ENCODE measurements at places on chromosomes 12 and 14.

DNA sequence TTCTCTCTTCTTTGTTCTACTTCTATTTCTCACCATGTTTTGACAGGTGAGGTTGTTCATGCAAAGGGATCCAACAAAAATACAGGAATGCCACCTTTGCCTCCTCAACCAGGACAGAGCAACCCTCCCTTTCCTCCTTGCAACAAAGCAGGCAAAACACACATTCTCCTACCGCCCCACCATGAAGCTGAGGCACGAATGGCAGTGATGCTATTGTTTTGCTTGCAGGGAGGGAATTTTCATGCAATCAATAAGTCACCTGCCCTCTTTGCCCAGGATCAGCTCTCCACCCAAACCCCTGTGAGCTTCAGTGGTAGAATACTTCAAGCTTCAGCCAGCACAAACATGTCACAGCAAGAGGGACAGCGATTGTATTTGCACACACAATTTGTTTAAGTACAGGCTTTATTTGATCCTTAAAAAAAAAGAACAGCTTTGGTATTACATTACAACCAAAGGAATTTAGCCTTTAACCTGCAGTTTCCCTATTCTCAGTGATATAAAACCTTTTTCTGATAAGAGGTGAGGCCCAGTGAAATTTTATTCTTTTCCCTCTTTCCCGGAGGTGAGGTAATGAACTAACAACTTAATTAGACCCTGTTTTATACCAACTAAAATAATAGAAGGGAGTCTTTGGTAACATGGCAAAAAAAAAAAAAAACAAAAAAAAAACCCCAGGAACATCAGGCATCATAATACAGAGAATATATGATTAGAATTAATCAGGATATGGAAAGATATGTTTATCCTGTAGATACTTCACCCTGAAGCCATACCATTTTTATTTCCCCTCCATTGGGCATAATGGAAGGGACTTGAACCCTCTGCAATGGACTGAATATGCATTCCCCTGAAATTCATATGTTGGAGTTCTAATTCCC is 87.0 kb upstream of the EEA1 start:
- no peak for DNase-seq

- no peak for DNase-seq
Observed at GRCh38 chr12:3257411-3257810, 180.2 kb downstream of the TSPAN9 start.

DNA sequence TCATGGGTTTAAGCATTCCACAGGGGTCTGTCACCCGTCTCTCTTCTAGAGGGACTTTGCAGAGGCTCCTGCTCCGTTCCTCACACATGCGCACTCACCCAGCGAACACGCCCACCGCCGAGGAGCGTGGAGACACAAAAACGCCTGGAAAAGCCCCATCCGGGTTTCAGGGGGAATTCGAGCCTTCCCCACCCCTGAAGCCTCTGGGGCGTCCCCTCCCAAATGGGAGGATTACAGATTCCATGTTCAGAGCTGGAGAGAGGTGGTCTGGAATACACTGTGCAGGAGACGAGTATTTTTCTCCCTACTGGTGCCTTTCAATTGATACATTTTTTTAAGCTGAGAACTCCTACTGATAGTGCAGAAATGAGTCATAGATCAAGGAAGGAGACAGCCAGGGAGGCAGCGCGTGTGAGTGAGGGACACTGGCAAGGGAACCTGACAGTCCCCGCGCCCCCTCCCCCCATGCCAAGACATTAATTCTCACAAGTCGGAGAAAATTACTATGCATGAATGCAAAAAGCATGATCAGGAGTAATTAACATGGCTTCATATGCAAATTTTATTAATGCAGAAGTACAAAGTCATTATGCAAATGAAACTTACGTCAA is 36.9 kb downstream of the BCL11B start:
- no peak for DNase-seq

GRCh38 chr12:33265033-33265731 is 174.4 kb downstream of the SYT10 start:
- DNase-seq: no peak

- no peak for DNase-seq
Observed at GRCh38 chr12:80186727-80187217, 87.4 kb downstream of the OTOGL start.

DNA sequence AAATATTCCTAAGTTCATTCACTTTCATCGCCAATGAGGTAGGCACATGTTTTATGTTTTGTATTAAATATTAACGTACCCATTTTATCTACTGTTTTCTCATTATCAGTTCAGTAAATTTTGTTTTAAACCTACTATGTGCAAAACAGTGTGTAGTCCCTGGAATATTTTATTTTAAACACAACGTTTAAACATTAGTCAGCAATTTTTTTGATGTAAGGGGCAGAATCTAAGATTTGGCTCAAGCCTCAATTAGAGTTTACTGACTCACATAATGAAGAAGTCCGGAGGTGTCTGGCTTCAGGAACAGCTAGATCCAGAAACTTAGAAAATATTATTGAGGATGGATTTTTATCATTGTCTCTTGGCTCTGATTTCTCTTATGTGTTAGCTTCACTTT is 267.5 kb downstream of the C12orf75 start:
- no peak for DNase-seq

- no peak for DNase-seq
Observed at GRCh38 chr14:58296726-58297125, 1.6 kb upstream of the ARID4A start.

DNA sequence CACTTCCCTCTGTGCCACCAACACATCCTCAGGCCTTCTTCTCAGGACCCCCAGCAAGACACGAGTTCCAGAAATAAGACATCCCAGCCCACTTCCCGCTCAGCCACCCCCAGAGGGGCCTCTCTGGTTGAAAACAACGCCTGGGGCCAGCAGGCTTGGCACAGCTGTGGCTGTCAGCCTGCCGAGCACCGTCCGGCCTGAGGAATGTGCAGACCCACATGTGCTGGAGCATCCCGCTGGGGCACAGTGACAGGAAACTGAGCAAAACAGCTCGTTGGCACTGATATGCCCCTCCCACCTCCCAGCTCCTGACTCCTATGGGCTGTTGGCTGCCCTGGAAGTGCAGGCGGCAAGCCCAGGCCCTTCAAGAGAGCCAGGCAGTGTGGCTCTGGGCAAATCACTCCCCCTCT is 1.4 kb downstream of the SYNE3 start:
- no peak for DNase-seq

DNA sequence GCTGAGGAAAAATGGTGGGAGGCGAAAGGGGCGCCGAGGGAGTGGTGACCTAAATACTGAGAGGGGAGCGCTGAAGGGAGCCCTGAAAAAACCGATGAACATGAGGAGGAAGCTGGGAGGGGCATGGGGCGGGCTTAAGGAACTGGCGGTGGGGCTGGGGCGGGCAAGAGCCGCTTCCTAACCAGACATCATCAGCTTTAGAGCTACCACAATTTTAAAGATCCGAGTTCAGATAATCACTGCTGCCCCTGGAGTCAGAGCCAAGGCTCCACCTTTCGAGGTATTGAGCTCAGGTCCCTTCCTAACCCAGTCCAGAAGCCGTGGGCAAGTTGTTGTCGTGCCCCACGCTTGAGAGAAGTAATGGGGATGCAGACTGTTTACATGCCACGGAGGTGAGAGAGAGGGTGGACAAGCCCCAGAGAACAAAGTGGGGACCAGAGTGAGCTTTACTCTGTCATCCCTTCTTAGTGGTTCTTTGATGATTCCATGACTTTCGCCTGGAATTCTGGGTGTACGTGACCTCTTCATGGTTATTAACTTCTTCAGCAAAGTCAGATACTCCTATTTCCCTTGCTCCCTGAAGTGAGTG is 393 bp downstream of the ORMDL2 start:
- no peak for DNase-seq

DNA sequence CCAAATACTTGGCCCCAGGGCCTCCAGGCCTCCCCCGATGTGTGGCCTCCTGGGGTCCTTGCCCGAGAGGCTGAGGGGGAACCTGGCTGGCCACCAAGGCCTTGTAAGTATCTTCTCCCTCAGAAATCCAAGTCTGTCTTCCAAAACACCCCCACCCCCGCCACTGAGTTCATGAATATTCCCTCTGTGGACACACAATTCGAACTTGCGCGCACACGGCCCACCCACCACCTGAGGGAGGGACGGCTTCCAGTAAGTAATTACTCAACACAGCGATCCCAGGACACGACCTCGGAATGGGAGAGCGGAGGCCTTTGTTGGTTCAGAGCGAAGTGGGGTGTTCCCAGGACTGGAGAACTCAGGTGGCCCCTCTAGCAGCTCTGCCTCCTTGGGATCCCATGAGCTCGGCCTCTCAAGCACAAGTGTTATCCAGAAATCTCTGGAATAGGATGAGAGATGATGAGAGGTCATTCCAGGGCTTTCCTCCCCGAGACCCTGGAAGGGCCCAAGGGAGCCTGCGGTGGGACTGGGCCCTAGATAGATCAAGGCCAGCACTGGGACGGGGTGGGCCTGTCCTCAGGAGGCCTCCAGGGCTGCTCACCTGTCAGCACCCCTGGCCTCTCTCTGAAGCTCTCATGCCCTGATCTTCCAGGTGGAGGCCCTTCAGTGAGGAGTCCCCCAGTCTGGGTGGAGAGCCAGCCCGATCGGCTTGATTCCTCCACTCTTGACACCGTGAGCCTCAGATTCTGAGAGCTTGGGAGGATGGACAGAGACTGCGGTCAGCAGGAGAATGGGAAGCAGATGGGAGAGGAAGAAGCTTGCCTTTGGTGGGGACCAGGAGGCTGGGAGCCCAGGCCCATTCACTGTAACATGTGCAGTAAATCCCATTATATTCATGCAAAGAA is 219.0 kb upstream of the RTL1 start:
- DNase-seq: no peak

- DNase-seq: no peak
Observed at GRCh38 chr12:32505067-32505945, 105.9 kb downstream of the FGD4 start.

GRCh38 chr12:81174664-81175063 is 96.8 kb downstream of the ACSS3 start:
- DNase-seq: no peak

DNA sequence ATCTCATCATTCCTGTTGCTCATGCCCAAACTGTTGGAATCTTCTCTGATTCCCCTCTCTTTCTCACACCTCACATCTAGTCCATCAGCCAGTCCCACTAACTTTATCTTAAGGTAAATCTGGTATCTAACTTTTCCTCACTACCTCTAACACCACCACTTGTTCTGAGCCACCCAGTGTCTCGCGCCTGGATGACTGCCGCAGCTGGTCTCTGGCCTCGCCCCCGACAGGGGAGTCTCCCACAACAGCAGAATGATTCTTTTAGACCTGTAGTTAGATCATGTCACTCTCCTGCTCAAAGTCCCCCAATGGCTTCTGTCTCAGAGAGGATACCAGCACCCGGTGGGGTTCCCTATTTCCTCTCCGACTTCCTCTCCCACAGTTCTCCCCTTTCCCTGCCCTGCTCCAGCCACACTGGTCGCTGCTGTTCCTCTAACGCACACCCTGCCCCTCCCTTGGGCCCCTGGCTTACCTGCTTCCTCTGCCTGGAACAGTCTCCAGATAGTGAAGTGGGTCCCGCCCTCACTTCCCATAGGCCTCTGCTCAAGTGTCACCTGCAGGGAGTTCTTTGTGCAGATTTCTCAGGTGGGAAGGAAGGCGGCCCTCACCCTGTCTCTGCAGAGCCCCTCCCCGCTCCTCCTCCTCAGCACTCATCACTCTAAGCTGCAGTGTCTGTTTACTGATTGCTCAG is 338.5 kb upstream of the FKBP4 start:
- DNase-seq: no peak

GRCh38 chr14:77007975-77008421 is 20.5 kb downstream of the IRF2BPL start:
- no peak for DNase-seq

DNA sequence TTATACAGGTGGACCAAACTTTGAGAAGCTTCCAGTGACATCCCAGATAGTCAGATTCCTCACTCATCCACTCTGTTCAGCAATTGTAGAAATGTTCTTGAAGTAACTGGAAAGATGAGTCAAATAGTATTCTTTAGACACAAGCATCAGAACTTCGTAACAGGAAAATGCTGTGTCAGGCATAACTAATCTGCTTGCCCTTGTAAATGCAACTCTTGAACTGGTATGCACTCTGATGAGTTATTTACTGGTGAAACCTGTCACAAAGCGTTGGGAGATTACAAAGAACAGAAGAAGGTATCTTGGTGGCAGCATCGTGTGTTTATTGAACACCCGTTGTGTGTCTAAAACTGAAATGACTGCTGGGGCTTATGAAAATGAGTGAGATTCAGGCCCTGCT is 10.8 kb upstream of the DUSP6 start:
- no peak for DNase-seq

GRCh38 chr12:87074781-87075180 is 818.6 kb upstream of the MGAT4C start:
- DNase-seq: no peak

DNA sequence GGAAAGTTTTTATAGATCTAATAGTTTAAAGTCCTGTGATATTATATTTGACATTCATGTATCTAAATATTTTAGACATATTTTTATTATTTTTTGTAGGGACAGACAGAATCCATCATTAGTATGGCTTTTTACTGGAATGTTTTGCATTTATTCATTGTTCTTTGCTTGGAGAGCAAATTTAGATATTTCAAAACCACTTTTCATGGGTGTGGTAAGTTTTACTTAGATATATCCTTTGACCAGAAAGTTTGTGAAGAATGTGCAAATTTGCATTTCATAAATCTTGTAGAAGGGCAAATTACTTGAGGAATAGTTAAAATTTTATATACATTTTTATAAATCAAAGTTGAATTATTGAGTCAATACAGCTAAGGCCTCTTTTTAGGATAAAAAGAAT is 37.5 kb downstream of the TMEM260 start:
- no peak for DNase-seq

- no peak for DNase-seq
Observed at GRCh38 chr12:32811686-32812392, 56.1 kb upstream of the YARS2 start.

- DNase-seq: no peak
Observed at GRCh38 chr14:33634631-33635030, 316.2 kb downstream of the EGLN3 start.

GRCh38 chr14:73851000-73851399 is 631 bp upstream of the PTGR2 start:
- DNase-seq: no peak

- DNase-seq: peak; percentile 74
Observed at GRCh38 chr14:21924479-21924878, 250.9 kb upstream of the OR4E1 start.

- DNase-seq: no peak
Observed at GRCh38 chr12:120588948-120589930, 8.0 kb upstream of the POP5 start.

DNA sequence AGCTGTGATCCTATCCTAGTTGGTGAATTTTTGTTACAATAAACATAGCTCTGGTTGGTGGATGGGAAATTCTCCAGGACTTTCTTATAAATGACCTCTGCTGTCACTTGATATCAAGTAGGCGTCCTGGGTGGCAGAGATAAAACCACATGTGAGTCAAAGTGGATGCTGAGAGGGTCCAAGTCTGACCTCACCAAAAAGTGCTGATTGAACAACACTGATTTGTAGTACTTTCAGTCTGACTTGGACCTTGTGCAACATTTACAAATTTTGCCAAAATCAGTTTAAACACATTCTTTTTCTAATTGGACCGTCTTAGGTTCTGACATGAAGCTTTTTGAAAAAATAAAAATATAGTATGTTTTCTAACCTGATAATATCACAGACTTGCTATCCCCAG is 585.6 kb downstream of the GALC start:
- DNase-seq: no peak

Measured in CD4-positive, alpha-beta T cell treated with Interferon gamma for 1 hour (primary cell).